Activated T-cell treated with anti-CD3 and anti-CD28 coated beads, Interleukin-2, amount 50 U/mL, for 24 hours (primary cell): ENCODE measurements at places on chromosomes 3 and 15.

GRCh38 chr3:87625876-87626275 is 349.5 kb upstream of the POU1F1 start:
- DNase-seq = no peak

- no peak for DNase-seq
Observed at GRCh38 chr3:125647318-125648014, 52.2 kb upstream of the OSBPL11 start.

- DNase-seq = no peak
Observed at GRCh38 chr15:81484086-81484955, 110.3 kb upstream of the TMC3 start.

GRCh38 chr15:57565311-57565710 is 26.4 kb upstream of the MYZAP start:
- DNase-seq = peak; percentile 39

- no peak for DNase-seq
Observed at GRCh38 chr3:95715128-95715527, 1099.3 kb upstream of the EPHA6 start.

- no peak for DNase-seq
Observed at GRCh38 chr15:74610302-74610951, 5.2 kb upstream of the CLK3 start.

GRCh38 chr3:36679384-36680200 is 84.8 kb downstream of the DCLK3 start:
- DNase-seq = no peak

DNA sequence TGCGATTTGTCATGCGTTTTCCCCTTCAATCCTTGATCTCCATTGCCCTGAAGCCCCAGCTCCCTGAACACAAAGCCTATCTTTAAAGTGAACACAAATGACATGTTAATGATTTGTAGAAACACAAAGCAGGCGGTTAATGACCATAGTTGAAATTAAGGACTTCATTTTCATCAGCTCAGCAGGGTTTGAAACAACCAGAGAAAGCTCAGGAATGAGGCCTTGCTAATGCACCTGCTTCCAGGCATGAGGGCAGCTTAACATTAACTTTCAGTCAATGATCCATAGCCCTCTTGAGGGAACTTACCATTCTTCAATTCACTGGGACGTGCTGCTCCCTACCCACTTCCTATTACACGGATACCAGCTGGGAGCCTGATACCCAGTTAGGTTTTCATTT is 427.2 kb upstream of the CBLB start:
- DNase-seq = no peak

DNA sequence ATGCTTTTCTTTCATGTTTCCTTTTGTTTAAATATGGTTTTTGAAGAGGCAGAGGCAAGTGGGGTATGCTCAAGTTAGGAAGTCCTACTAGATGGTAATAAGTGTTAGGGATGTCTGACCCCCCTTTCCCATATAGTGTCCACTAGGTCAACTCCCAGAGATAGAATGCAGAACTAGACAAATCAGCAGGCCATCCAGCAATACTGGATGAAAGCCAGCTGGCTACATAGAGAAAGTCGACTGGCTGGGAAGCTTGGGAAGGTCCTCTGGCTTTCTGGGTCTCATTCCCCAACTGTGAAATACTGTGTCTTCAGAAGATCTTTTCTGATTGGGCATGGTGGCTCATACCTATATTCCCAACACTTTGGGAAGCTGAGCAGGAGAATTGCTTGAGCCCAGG is 113.8 kb downstream of the SNRK start:
- no peak for DNase-seq

GRCh38 chr3:47399531-47400270 is 18.9 kb downstream of the PTPN23 start:
- DNase-seq = no peak

- DNase-seq = no peak
Observed at GRCh38 chr3:99625643-99626416, 12.6 kb upstream of the COL8A1 start.

DNA sequence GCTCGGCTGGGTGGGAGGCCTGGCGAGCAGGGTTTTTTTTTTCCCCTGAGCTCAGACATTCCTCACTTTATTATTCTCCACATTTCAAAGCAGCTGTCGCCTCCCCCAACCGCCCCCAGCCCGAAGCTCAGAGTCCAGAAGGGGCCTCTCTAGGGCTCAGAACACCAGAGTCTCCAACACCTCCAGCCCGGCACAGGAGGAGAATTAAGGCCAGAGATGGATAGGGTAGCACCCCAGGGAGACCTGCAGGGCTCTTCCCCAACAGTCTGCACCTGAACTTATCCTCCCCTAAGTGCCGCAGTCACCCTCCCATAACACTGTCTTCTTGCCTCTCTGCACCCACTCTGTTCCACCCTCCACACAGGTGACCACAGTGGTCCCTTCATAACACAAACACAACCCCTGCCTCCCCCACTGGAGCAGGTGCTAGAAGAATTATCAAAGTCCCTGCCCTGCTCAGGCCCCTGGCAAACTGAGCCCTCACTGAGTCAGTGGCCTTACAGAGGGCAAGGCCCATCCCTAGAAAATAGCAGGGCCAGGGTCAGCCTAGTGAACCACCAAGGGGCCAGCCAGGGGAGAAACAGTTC is 14.1 kb downstream of the MYL3 start:
- peak; percentile 24 for DNase-seq

GRCh38 chr15:79593119-79593869 is 161.2 kb downstream of the MINAR1 start:
- no peak for DNase-seq

- DNase-seq = no peak
Observed at GRCh38 chr3:150238995-150239619, 169.0 kb upstream of the TSC22D2 start.

DNA sequence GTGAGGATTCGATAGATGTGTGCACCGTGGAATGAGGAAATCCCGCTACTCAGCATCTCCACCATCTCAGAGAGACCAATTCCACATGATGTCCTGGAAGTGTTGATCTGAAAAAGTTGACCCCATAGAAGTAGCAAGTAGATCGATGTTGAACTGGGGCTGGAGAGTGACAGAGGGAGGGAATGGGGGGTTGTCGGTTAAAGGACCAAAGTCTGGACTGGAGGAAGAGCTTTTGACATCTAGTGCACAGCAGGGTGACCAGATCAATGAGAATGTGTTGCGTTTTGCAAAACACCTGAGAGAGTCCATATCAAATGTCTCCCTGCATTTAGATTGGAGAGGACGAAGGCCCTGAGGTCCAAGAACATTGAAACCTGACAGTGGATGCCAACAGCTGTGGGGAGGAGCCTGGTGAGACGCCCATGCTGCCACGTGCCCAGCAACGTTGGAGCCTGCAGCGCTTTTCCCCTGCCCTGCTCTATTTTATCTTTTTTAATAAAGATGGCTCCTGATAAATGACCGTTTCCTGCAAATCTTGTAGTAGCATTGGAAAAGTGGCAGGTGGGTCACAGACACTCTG is 30.1 kb upstream of the RPL32 start:
- no peak for DNase-seq

- DNase-seq = no peak
Observed at GRCh38 chr3:89179355-89180001, 72.1 kb downstream of the EPHA3 start.

GRCh38 chr15:101773496-101774100 is 29.7 kb upstream of the OR4F6 start:
- no peak for DNase-seq

- DNase-seq = no peak
Observed at GRCh38 chr3:35254917-35255316, 384.4 kb upstream of the ARPP21 start.

- DNase-seq = peak; percentile 81
Observed at GRCh38 chr15:80173022-80173759, 20.4 kb downstream of the FAH start.

- no peak for DNase-seq
Observed at GRCh38 chr3:187925326-187925725, 180.1 kb upstream of the BCL6 start.

- DNase-seq = no peak
Observed at GRCh38 chr3:20091331-20092047, 51.2 kb downstream of the KAT2B start.
